ENCODE measurements at places on chromosomes 1 and 21.

DNA sequence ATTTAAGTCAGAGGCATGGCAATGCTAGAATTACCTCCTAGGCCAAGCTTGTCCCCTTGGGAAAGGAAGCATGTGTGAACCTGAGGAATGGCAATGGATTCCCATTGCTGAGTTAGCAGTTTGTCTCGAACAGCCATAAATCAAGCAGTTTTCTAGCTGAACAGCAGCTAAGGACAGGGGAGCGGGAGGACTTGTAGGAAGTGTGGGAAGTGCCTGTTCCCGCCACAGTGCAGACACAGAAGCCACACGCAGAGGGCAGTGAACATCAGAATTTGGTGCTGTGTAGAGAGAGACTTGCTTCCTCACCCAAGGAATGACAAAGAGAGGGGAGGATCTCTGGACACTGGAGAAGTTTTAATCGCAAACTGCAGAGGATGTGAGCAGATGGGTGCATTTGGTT is 3.8 kb downstream of the PHGDH start:
- DNase-seq = no peak

DNA sequence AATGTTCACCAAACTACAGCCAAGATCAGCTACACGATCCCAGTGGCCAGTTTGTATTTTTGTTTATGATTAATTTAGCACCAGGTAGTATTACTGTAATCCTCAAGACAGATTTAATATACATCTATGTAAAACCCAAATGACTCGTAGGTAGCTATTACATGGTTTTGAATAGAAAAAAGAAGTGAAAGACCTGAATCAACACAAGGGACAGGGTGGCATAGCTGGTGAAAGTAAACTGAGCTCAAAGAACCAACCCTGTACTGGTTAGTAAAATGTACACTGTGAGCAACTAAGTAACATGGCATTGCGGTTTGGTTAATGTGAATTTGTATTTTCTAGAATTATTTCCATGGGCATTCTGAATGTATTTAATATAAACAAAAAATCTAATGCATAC is 8.8 kb downstream of the GPATCH2 start:
- DNase-seq = no peak

DNA sequence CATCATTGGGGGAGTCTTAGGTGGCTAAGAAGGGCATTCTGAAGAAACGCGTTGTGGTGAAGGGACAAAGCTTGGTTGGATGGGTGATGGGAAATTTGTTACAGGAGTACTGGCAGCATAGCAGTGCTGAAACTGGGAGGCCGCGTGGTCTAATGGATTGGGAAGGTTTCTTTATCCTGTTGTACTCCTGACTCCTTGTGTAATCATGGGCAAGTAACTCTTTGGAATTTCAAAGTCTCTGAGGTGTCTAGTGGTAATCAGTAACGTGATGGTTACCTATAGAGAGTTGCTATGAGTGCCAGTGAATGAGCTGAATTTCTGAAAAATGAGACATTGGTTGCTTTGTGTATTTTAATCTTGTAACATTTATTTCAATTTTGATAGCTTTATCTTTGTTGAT is 18.5 kb downstream of the DONSON start:
- DNase-seq = no peak

- DNase-seq = peak; percentile 92
These were observed 17.0 kb downstream of the MAP7D1 start for GRCh38 chr1:36172983-36173382.

DNA sequence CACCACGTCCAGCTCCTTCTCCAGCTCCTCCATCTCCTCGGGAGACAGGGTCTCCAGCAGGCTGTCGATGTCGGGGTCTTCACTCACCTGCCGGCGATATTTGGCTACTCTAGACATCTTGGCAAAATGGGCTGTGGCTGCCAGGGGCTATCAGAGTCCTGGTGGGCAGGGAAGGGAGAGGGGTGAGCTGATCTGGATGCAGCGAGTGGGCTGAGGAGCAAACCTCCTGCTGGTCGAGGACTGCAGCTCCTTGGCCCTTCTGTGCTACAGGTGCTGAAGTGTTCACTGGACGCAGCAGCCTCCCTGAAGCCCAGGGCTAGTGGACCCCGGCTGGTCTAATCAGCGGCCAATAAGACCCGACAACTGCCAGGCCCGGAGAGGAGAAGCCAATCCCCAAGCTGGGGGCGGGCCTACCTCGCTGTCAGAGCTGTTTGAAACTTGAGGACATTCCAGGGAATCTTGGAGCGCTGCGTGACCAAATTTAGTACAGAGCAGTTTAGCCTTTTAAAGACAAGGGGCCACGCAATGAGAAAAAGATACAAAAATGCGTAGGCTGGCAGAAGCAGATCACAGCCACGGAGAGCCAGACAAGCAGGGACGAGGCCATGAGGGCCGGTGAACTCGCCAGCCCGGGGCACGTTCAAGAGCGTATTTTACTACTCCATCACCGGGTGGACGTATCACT is at the start of gene LMOD1:
TSS of gene LMOD1 (minus strand) at position 325 of the 685 bp plus-strand sequence. CDS start at position 117, 208 bp downstream.
- peak; percentile 68 for DNase-seq

GRCh38 chr21:31866077-31866511 is 6.7 kb upstream of the HUNK start:
- DNase-seq = peak; percentile 59

DNA sequence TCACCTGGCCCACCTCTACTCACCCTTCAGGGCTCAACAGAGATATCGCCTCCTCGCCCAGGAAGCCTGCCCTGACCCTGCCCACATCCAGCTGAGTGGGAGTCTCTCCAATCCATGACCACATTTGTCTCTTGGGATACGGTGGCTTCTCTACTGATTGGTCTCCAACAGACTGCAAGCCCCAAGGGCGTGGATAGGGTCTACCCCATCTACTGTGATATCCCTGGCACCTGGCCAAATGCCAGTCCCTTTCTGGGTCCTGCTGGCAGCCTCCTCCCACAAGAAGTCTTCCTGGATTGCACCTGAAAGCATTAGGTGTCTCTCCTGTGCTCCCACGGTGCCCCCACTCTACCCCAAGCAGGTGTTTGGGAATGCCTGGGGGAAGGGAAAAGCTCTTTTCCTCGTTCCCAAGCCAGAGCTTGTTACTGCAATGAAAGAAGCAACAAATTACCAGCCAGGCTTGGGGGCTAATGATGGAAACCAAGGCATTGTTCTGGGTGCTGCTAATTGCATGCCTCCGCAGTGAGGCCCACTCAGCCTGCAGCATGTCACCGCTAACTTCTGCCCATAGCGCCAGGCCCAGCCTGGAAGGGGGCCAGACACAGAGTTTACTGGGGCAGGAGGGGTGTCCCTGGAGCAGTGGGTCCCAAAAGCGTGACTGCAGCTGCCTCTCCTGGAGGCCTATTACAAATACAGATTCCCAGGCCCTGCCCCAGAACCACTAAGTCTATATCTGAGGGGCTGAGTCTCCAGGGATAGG is 90.7 kb upstream of the IFFO2 start:
- no peak for DNase-seq

- DNase-seq = no peak
These were observed 8.1 kb upstream of the F5 start for GRCh38 chr1:169594391-169594790.

GRCh38 chr1:54874079-54874830 is 12.7 kb downstream of the DHCR24 start:
- DNase-seq = peak; percentile 46

DNA sequence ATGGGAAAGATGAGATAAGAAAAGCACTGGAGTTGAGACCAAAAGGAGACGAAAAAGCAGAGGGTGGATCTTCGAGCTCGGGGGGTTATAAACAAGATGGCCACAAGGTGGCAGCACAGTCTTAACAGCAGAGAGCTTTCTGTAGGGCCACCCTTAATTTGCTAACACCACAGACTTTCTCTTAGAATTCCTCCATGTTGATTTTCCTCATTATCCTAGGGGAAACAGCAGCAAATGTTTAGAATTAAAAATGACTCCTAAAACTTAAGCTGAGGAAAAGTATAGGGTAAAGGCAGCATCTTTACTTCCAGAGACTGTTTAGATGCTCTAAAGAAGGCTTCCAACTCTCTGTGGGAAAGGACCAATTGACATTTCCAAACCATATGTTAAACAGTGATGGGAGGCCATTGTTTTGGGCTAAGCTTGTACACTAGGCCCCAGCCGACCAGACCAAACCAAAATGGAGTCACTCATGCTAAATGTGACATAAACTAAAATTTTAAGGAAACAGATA is 2.5 kb upstream of the APOBEC4 start:
- DNase-seq = peak; percentile 73

- DNase-seq = no peak
These were observed 1069.9 kb upstream of the ADGRL4 start for GRCh38 chr1:80076469-80076868.

DNA sequence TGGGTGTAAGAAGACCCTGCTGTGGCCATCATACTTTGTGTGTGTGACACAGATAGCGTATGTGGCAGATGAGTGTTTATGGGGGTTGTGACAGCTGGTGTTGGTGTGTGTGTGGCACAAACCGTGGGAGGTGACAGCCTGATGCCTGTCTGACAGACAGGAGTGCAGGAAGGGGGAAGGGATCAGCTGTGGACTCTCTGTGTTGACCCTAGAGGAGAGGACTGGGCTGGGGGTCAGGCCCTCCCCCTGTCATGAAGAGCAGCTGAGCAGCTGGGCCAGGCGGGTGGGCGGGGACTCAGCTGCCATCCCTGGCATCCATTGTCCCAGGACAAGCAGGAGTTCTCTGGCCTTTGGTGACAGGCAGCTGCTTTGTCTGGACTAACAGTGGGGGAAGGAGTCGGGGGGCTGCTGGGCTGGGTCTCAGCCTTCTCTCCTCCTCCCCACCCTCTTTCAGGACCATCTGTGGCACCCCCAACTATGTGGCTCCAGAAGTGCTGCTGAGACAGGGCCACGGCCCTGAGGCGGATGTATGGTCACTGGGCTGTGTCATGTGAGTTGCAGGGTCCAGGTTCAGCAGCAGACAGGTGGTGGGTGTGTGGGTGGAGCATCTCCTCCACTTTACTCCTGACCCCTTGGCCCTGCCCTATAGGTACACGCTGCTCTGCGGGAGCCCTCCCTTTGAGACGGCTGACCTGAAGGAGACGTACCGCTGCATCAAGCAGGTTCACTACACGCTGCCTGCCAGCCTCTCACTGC is 2.3 kb downstream of the PLK3 start:
- DNase-seq = no peak

DNA sequence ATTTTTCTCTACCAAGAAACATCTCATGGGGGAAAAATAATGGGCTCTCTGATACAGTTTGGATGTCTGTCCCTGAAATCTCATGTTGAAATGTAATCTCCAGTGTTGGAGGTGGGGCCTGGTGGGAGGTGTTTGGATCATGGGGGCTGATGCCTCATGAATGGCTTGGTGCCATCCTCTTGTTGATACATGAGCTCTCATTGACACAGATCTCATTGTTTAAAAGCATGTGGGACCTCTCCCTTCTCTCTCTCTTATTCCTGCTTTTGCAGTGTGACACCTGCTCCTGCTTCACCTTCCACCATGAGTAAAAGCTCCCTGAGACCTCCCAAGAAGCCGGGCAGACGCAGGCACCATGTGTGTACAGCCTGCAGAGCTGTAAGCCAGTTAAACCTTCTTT is 332.5 kb upstream of the NRIP1 start:
- DNase-seq = no peak

GRCh38 chr1:7491818-7492173 is 279.3 kb upstream of the VAMP3 start:
- DNase-seq = no peak

DNA sequence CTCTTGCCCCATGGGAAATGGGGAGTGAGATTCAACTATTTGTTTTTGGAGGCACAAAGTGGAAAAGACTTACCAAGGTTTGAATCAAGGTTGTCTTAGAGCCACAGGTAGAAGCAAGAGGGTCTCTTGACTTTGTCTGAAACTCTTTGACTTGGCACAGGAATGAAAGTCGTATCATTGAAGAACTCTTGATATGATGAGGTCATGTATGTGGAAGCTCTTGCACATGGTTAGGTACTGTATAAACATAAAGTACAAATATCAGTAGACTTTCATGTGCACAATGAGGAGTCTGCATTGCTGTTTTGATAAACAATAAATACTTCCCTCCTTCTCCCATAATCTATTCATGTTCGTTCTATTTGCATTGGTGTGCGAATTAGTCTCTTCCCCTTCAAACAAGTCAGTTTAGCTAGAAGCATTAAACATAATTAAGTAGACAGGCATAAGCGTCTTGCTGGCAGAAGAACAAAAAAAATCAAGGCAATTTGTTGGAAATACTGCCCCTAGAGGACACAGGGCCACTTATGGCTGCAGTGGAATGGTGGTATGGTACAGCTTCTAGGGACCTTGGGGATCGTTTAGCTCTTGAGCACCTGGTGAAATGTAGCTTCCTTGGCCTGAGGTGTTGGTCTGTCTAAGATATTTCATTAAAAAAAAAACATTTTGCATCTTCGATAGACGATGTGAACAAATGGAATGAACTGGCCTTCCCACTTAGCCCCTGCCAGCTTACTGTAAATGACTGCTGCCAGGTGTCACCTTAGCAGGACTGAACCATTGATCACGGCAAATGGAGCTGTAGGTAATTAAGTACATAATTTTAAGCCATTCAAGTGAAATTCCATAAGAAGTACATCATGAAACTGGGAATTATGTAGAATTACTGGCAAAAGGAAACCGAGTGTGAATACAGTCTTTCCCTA is 218.0 kb upstream of the GALNT2 start:
- DNase-seq = peak; percentile 46

GRCh38 chr1:212700892-212701819 is 1.5 kb upstream of the BATF3 start:
- peak; percentile 14 for DNase-seq

DNA sequence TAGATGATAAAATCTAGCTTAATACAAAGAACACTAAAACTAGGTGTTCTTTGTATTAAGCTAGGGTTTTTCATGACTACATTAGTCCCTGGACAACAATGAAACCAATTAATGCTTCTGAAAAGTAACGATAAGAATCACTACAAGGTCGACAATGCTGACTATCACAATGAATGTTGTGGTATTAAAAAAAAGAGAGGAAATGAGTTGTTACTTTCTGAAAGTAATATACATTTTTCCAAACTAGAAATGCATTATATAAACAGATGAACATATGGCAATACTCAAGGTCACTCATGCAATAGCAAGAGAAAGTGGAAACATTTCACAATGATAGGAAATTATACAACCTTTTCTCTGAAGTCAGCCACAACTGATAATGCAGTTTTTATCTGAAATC is 19.0 kb downstream of the DPH5 start:
- no peak for DNase-seq

DNA sequence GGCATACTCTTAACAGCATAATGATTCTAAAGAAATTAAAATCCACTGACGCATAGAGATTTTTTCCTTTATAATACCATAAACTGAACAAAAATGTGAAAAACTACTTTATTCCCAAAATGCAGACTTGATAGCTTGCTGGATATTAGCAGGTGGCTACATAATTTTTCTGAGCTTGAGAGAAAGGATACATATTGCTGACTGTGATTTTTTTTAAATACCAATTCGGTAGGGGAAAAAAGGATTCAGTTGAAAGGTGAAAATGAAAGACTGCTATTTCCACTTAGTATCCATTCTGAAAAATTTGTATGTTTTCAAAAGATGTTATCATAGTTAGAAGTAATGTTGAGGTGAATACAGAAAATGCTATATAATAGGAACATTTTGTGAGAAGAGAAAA is 90.0 kb upstream of the MAP1LC3C start:
- no peak for DNase-seq

DNA sequence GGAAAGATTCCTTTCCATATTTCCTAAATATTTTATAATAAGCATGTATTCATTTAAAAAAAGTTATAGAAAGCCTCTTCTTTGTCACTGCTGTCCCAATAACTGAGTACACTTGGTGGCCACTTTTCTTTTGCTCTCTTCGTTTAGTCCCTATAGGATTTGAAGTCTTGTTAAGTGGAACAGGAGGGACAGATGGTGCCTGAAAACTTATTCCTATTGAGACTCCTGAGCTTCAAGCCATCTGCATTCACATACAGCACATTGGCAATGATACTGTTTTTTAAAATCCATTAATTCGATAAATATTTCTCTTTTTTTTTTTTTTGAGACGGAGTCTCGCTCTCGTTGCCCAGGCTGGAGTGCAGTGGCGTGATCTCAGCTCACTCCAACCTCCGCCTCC is 2.0 kb upstream of the ZBTB40 start:
- DNase-seq = no peak

Measured in epithelial cell of esophagus (primary cell).